CD14-positive monocyte (primary cell): ENCODE measurements at places on chromosomes 2 and 18.
A peak's percentile ranks its signal among the peaks of the same experiment; 100 is the strongest.

- DNase-seq, result no peak
Measured at GRCh38 chr2:180871649-180872048, 108.8 kb upstream of the UBE2E3 start.

DNA sequence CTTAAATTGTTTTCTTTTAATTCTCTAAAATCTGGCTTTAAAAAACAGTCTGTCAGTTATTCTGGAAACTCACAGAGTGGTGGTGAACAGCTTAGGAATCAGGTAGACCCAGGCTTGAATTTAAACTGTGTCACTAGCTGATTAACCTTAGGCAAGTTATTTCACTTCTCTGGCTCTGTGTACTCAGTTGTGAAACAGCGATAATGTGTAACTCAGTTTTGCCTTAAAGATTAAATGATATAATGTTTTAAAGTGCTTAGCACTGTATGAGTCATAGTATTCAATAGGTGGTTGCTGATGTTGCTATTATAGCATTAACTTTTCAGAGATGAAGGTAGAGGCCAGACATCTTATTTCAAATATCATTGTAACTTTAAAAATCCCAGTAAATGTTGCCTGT is 40.7 kb downstream of the PKP4 start:
- DNase-seq, result no peak

DNA sequence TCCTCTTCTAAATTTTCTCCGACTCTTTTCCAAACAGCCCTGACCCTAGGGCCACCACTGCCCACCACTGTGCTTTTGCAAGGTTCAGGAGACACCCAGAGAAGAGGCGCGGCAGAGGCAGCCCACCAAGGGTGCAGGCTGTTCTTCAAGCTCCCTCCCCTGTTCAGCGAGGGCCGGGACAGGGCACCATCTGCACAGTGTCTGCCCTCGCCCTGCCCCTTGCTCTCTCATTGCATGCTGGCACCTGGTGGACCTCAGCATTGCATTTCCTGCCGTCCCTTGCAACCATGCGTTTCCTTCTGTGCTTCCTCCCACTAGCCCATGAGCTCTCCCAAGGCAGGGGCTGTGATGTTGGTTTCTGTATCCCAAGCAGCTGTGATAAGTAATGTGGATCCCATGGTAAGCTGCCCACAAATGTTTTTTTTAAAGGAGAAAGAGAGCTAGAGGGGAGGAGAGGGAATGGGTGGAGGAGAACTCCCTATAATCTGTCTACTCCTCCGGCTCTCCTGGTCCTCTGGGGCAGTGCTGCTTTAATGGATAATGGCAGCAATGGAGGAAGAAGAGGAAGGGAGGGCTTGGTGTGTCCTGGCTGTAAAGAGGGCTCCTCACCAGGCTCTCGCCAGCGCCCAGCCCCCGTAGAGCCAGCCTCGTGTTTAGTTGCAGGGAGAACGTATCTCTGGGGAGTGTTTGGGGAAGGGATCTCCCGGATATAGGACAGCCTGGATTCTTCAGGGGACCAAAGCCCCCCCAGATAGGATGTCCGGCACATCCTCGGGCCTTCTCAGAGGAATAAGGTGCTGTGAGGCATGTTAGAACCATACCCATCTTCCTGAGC is 15.6 kb upstream of the YWHAQ start:
- no peak for DNase-seq

GRCh38 chr18:10094655-10095054 is 180.8 kb downstream of the VAPA start:
- DNase-seq, result peak; percentile 32

- DNase-seq, result peak; percentile 6
Measured at GRCh38 chr2:189613077-189613636, 32.6 kb upstream of the SLC40A1 start.
